ENCODE measurements at places on chromosomes 7 and 10. TPM values are rescaled to one million over a fixed set of nuclear protein-coding genes. Genes with fewer than 3 reads are reported as not detected.

The CCDC6 gene
- 48.7 TPM for total RNA-seq

The R3HCC1L gene
- total RNA-seq: 15.9 TPM

The FERD3L gene
- total RNA-seq: not detected

The SEMA3C gene
- 232 TPM for total RNA-seq

The HSPB1 gene
- 422 TPM for total RNA-seq

The FXYD4 gene
- total RNA-seq: not detected

The ARHGEF5 gene
- total RNA-seq: 37.1 TPM

The ACTL6B gene
- total RNA-seq: not detected

The HYAL4 gene
- total RNA-seq: not detected

The SEMA3A gene
- 43.3 TPM for total RNA-seq

The OR9A2 gene
- not detected for total RNA-seq

The NKX2-3 gene
- total RNA-seq: 0.15 TPM

The PRLHR gene
- total RNA-seq: not detected

The DGKI gene
- total RNA-seq: not detected

The GRM3 gene
- not detected for total RNA-seq

Data from Panc1 (cell line).